ENCODE measurements at places on chromosomes 16 and 17. TPM values are rescaled to one million over a fixed set of nuclear protein-coding genes. Genes with fewer than 3 reads are reported as not detected.

Gene NPIPB5
- total RNA-seq: 32.2 TPM

DNA sequence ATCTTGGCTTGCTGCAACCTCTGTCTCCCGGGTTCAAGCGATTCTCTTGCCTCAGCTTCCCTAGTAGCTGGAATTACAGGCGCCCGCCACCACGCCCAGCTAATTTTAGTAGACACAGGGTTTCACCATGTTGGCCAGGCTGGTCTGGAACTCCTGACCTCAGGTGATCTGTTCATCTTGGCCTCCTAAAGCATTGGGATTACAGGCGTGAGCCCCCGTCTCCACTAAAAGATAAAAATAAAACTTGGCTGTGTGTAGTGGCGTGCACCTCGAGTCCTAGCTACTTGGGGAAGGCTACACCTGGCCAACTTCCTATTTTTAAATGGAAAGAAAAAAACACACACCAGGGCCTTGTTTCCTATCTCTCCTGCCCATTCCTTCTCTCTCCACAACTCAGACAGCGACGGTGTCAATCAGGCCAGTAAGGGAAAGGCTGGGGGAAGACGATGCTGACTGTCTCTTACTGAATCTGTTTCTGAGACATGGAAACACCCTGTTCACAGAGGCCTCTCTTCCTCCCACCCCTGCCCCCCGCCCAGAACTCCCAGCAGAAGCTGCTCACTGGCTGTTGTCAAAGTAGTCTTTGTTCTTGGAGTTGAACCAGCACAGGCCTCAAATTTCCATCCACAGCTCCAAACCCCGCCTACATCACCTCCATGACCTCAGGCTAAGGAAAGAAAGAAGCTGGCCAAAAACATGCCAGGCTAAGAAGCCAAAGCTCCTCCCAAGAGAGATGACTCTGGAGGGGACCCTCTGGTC, 96.6 kb downstream of the NXN start:
- H3K36me3 ChIP-seq: peaks cover 2% of the 10 kb centered on the region
- H3K27ac ChIP-seq: peak overlapping the region; percentile 51
- peaks cover 27% of the 10 kb centered on the region for H3K4me1 ChIP-seq

DNA sequence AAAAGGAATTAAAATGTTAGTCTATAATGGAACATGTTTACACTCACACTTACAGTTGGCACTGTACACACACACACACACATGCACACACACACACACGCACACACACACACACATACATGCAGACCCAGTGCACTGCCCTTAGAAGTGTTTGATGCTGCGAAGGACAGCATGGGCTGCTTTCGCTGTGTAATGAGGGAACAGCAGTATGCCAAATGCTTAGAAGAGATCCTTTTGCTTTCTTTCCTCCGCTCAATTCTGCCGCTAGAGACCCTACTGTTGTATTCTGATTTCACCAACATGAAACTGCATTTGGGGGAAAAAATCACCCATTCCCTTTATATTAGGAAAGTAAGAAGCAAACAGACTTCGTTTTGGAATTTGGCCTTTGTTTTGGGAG, 217.9 kb downstream of the ENGASE start:
- DNase-seq: no peak
- H3K36me3 ChIP-seq: no peaks in the 10 kb centered on the region
- no peaks in the 10 kb centered on the region for H3K4me1 ChIP-seq
- H3K4me3 ChIP-seq: no peak overlapping the region
- H3K27me3 ChIP-seq: no peaks in the 10 kb centered on the region
- H3K27ac ChIP-seq: no peak overlapping the region

DNA sequence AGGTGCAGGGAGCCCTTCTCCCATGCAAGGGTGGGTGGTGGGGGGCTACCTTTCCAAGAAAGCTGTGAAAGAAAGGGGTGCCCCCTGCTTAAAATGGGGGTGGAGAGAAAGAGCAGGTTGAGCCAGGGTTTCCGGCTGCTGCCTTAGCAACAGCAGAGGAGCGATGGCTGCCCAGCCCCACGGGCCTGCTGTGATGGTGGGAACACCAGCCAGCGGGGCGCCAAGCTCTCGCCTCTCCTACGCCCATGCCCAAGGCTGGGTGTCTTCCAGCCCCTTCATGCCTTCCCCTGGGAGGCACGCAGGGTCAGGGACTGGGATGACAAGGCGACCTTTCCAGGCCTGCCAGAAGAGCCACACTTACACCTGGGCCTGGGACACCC, 3.0 kb downstream of the FMNL1 start:
- DNase-seq: no peak
- peaks cover 30% of the 10 kb centered on the region for H3K4me1 ChIP-seq
- H3K27me3 ChIP-seq: peaks cover 15% of the 10 kb centered on the region
- no peaks in the 10 kb centered on the region for H3K36me3 ChIP-seq
- no peak overlapping the region for H3K4me3 ChIP-seq

Gene PDILT
- not detected for total RNA-seq

Gene TBX2
- total RNA-seq: 23.6 TPM

DNA sequence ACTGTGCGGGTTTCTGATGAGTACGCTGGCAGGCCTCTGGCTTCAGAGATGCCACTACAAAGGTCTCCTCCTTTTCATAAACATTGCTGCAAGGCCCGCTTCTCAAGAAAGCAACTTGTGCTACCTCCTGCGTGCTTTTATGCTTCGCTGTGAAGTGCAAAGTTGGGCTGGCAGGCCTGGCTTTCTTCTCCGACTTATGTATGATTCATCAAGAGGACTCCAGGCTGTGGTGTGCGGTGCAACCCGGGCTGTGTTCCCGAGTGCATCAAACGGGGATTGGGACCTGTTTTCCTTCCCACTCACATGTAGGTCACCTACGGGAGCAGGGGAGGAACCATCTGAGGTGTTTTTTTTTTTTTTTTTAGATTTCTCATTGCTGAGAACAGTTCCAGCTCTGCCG, 534.1 kb downstream of the WWOX start:
- no peaks in the 10 kb centered on the region for H3K27me3 ChIP-seq
- H3K27ac ChIP-seq: no peak overlapping the region
- DNase-seq: no peak
- H3K4me1 ChIP-seq: no peaks in the 10 kb centered on the region

DNA sequence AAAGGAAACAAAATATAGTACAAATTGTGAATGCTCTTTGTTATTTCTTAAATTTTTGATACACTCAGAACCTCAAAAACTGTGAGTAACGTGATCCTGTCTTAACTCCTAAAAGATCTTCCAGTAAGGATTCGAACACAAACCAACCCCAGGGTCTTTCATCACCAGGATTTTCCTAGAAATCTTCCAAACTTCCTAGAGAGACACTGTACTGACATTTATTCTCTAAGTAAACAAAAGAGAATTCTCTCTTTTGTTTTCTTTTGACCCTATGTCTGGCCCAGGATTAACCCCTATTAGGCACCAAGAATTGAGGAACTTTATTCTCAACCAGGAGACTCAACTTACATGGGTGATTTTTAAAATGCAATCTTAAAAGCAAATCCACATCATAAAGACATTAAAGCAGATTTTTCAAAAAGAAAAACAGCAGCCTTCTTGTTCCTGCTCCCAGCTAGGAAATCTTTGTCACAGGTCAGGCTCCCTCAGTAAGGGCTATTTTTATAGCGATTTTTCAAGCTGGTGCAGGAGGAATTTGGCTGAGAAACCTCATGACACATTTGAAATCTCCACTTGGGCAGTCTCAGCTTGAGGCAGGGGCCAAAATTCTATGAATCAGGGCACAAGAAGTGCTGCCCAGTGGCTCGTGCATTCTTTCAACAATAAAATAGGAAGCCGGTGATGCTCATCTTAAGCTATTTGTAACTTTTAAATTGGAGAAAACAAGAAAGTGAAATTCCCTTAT, 6.2 kb upstream of the SMG1 start:
- peak; percentile 43 for DNase-seq
- no peaks in the 10 kb centered on the region for H3K27me3 ChIP-seq
- no peaks in the 10 kb centered on the region for H3K36me3 ChIP-seq
- no peak overlapping the region for H3K27ac ChIP-seq

Data from IMR-90 (cell line).